ENCODE measurements at places on chromosomes 6 and 20.

DNA sequence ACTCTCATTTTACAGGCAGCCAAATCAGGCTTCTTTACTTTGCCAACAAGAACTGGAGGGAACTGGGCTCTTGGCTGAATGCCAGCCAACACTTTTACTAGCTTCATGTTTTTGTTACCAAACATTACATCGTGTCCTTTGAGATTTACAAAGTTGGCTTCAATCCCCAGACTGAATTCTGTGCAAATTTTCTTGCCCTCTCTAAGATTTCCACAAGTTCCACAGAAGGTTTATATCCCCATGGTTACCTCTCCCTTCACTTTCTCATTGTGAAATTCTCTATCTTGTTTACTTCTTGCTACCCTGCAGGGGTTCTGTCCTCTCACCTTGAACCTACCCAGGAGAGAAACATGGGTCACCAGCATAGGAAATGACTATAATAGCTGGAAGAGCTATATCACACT, 37.6 kb upstream of the PLCB1 start:
- peak; percentile 28 for DNase-seq

GRCh38 chr6:16759181-16759645, 2.0 kb downstream of the ATXN1 start:
- no peak for DNase-seq

- no peak for DNase-seq
Observed at GRCh38 chr20:22619272-22619671, 34.9 kb upstream of the FOXA2 start.

DNA sequence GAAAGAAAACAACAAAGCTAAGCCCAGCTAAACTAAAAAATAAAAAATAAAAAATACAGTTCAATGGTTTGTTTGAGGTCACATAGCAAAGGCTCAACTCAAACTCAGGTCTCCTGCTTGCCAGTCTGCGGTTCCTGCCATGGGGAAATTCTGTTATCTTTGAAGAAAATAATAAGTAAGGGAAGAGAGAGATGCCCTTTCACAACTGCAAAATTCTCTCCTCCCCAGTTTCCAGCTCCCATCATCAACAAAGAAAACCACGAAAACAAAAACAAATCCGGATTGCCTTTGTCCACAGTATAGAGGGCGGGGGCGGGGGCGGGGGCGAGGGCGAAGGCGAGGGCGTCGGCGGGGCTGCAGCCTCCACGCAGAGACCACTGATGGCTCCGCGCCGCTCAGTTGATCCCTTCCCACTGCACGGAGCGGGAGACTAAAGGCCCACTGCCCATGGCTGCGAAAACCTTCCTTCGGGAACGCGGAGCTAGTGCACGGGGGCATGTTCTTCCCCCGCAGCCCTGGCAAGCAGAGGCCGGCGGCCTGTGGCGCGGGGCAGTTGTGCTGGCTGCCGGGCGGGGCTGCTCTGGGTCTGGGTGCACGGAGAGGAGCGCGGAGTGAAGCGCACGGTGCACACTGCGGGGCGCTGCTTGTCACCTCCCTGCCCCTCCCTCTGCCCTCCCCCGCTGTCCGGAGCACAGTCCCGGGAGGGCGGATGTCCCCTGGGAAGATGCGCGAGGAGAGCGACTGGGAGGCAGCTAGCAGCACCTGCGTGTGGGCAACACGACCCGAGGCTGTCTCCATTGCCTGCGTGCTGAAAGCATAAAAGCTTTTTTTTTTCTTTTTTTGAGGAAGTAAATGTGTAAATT, 54.1 kb upstream of the TPD52L1 start:
- DNase-seq: peak; percentile 7

GRCh38 chr20:676315-676937, 824 bp upstream of the SCRT2 start:
- DNase-seq: peak; percentile 76

- peak; percentile 53 for DNase-seq
Observed at GRCh38 chr6:125913864-125914351, 42.7 kb upstream of the HINT3 start.

DNA sequence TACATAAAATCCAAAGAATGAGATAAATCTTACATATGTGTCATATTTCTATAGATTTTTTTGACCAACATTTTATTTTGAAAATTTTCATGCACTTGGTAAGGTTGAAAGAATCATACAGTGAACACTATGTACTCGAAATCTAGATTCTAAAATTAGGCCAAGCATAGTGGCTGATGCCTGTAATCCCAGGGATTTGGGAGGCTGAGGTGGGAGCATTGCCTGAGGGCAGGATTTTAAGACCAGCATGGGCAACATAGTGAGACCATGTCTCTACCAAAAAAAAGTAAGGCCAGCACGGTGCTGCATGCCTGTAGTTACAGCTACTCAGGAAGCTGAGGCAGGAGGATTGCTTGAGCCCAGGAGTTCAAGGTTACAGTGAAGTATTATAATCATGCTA, 158.6 kb downstream of the LAMA2 start:
- DNase-seq: no peak

- peak; percentile 80 for DNase-seq
Observed at GRCh38 chr6:144653885-144654505, 368.9 kb downstream of the UTRN start.

- DNase-seq: no peak
Observed at GRCh38 chr6:143734641-143735063, 56.9 kb downstream of the PHACTR2 start.

GRCh38 chr6:136468711-136469110, 81.5 kb downstream of the MAP7 start:
- DNase-seq: no peak

GRCh38 chr6:53828966-53829697, 34.3 kb downstream of the LRRC1 start:
- no peak for DNase-seq

Measured in inflammatory macrophage (primary cell).